ENCODE measurements at places on chromosomes 6 and 20. TPM values are rescaled to one million over a fixed set of nuclear protein-coding genes. Genes with fewer than 3 reads are reported as not detected.
A peak's percentile ranks its signal among the peaks of the same experiment; 100 is the strongest.

The LGSN gene
- polyA plus RNA-seq: not detected

The PHACTR3 gene
- polyA plus RNA-seq: 14.5 TPM

The CDSN gene
- 0.11 TPM for polyA plus RNA-seq

DNA sequence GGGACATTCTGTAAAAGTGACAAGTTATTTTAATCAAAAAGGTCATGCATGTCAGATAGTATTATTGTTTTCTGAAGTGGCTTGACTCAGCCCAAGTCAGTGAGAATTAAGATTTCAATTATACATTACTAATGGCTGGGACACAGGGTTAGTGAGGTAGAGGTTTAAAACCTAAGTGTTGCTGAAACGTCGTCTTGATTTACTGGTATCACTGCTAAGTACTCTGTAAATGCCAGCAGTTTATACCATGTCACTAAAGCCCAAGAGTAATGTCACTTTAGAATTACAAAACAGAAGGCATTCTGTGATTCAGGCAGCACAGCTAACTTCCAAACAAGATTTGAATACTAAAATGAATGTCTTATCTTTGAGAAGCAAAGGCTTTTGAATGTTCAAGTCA is 176.6 kb downstream of the NKAIN2 start:
- no peak for DNase-seq

GRCh38 chr20:38108986-38109541 is 56.0 kb downstream of the TGM2 start:
- peak; percentile 92 for DNase-seq

DNA sequence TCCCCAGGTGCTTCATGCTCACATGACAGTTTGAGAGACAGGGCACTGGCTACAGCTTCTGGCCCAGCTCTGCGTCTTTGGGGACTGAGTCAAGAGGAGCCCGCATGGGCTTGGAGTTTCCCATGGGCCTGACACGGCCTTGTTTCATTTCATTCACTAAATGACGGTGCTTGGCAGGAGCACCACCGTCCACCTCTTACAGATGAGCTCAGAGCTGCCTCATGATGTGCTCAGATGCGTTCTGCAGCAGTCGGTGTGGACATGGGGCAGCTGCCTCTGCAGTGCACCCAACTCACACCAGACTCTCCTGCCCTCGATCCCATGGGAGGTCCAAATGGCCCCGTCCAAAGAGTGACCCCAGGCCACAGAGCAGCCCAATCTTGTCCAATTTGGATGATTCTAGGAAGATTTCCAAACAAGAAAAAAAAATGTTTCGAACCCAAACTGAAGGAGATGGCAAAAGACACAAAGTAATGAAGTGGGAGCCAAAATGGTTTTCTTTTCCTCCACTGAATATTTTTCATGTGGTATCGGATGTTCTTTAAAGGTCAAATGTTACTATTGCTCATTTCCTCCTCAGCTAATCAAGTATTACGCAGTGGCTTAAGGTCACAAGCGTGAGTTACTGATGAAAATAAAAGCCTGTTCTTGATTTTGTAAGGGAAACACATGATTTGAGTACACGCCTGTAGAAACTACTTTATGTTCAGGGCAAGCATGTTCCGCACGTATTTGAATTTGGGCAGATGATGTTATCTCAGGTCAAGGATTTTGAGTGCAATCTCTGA is 524.2 kb downstream of the CDH26 start:
- no peak for DNase-seq

DNA sequence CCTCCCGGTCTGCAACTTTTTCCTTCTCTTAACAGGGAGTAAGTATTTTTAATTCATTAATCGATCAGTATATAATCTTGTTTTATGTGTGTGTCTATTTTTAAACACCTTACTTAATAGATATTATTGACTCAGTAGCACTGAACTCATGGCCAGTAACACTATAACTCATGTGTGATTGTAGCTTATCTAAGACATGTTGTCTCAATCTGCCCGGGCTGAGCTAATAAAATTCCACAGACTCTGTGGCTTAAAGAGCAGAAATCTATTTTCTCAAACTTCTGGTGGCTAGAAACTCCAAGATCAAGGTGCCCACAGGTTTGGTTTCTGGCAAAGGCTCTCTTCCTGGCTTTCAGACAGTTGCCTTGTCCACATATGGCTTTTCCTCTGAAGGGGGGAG is 68.8 kb upstream of the TNFAIP3 start:
- no peak for DNase-seq

DNA sequence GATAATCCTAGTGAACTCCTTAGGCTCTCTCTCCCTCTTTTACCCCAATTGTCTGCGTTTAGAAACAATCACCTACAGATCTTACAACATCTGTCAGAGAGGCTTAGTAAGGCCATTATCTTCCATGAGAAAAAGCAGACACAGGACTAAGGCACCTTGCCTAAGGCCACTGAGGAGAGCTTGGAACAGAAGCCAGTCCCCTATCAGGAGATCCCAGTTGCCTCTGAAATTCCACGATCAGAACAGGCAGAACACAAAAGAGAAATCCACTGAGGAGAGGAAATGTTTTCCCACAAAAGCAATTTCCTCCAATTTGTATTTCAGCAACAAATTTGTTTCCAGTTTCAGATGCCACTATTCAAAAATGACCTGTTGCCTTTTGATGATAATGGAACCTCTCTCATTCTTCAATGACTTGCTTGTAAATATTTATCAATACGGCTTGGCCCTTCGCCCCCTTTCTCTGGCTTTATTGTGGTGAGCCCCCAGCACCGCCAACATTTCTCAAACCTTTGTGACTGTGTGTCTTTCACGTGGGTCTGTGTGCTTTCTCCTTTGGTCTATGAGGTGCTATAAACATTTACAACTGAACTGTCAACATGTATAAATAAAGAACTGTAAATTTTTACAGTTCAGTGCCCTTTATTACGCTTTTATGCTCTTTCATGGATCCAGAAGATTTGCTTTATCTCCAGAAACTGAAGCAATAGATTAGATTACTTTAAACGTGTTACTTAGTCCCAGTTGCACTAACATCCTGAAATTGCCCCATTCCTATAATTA is 187.8 kb upstream of the PHACTR1 start:
- DNase-seq: no peak

- DNase-seq: peak; percentile 75
Measured at GRCh38 chr6:157670466-157671186, 152.4 kb upstream of the SNX9 start.

GRCh38 chr6:131063764-131064272 is 773 bp upstream of the EPB41L2 start:
- no peak for DNase-seq
